Right ventricle myocardium superior (tissue), 1 donor: ENCODE measurements at places on chromosomes 3 and 15. TPM values are rescaled to one million over a fixed set of nuclear protein-coding genes. Genes with fewer than 3 reads are reported as not detected.

- peak; percentile 76 for DNase-seq
Measured at GRCh38 chr3:27659279-27660021, 62.7 kb downstream of the EOMES start.

- DNase-seq: no peak
Measured at GRCh38 chr3:24294150-24294549, 200.5 kb downstream of the THRB start.

- peak; percentile 42 for DNase-seq
Measured at GRCh38 chr3:197151580-197151979, 122.0 kb upstream of the MELTF start.

- DNase-seq: no peak
Measured at GRCh38 chr3:128539376-128539775, 46.4 kb upstream of the GATA2 start.

PPP1R14D gene
- total RNA-seq: not detected
